ENCODE measurements at places on chromosomes 1 and 21.

DNA sequence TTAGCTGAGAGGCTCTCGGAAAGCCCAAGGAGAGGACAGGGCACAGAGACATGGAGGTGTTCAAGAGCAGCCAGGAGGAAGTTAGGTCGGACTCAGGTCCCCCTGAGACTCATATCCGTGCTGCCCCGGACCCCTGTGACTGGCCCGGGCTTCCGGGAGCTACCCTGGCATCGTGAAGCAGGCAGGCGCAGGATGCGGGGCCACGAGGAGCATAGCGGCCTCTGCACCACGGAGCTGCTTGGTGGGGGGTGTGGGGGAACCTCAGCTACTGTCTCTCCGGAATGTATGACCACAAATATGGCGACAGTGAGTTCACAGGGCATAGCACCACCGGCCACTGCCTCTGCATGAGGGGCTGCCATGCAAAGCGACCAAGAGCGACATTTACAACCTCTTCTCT is 112.2 kb upstream of the GUCA2B start:
- no peak for DNase-seq

DNA sequence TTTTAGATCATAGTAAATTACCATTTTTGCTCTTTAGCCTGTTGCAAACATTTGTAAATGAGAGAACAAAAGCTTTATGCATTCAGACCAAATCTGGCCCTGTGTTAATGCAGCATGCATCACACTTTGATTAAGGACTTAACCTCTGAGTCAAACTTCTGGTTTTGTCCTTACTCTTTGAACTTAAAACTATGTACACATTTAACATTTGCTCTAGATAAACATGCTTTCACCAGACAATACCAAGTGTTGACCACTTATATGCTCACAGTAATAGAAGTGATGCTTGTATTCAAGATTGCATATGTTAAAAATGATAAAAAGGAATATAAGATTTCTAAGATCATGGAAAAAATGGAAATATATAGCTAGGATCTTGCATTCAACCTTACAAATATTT is 1095.3 kb downstream of the ADGRL2 start:
- no peak for DNase-seq

GRCh38 chr1:9654834-9655723 is 3.5 kb downstream of the PIK3CD start:
- no peak for DNase-seq

DNA sequence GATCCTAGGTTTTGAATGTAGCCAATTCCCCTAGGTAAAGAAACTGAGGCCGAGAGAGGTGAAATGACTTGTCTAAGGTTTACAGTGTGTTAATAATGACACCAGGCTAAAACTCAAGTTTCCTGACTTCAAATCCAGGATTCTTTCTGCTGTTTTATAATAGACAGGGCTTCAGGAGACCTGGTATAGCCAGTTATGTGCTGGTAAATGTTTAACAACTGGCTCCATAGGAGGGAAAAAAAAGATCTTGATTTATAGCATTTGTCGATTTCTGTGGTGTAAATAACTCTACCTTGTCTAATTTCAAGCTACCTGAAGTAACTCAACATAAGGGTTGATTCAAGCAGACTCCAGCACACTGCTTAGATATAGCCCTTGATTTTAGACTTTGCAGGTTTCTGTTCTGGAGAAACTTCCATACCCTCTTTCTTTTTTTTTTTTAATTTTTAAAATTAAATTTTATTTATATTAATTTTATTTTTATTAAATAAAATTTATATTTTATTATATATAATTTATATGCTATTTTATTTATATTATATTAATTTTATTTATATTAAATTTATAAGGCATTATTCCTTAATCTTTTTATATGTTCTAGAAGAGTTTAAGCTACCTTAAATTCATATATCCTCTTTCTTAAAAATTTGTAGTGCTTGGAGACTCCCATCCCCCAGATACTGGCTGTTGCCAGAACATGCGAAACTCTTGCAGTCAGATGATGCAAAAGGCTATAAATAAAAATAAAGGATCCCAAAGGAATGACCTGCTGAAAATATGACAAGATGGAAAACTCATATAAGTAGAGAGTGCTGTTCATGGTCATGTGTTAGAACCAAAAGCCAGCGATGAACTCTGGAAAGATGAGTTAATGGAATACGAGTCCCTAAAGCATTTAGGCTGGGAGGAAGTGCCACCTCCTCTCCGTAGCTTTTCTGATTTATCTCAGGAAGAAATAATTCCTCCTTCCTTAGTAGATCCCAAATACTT is 35.4 kb upstream of the SRSF10 start:
- peak; percentile 15 for DNase-seq

GRCh38 chr1:225520587-225521227 is 92.9 kb upstream of the LBR start:
- DNase-seq: no peak

DNA sequence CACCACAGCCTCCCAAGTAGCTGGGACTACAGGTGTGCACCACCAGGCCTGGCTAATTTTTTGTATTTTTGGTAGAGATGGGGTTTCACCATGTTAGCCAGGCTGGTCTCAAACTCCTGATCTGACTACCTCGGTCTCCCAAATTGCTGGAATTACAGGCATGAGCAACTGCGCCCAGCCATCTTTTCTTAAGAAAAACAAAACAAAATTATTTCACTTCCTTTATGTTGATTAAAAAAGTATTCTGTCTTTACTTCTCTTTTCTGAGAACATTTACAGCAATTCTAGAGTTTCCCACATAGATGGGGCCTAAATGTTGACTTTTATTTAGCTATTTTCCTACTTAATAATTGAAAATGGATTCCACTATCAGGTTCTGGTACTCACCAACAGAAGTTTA is 17.3 kb upstream of the TMEM183A start:
- no peak for DNase-seq

DNA sequence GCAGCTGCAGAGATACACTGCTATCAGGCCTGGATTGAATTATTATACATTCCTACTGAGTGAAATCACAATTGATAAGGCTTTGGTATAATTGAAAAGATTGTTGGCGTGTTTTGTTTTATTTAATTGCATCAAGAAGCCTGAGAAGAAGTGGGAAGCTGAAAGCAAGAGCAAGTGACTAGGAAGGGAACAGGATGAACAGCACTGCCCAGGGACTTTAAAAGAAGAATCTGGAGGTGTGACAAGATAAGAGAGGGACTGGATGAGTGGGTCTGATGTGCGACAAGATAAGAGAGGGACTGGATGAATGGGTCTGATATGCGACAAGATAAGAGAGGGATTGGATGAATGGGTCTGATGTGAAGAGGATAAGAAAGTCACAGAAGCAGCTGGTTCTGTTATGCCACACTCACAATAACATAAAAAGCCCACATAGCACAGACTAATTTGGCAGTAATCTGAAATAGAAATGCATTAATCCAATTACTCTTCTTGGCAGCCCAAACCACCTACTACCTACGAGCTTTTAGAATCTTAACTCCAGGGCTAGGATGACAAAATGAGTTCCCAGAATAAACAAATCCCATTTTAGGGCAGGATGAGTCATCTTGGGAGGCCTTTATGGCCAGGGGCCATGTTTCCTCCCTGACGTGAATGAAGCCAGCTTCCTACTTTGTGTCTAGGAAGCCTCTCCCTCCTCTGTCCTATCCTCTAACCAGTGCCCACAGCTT is 129.7 kb downstream of the DUSP10 start:
- DNase-seq: peak; percentile 71

GRCh38 chr1:163147019-163147418 is 55.7 kb downstream of the RGS5 start:
- DNase-seq: no peak

DNA sequence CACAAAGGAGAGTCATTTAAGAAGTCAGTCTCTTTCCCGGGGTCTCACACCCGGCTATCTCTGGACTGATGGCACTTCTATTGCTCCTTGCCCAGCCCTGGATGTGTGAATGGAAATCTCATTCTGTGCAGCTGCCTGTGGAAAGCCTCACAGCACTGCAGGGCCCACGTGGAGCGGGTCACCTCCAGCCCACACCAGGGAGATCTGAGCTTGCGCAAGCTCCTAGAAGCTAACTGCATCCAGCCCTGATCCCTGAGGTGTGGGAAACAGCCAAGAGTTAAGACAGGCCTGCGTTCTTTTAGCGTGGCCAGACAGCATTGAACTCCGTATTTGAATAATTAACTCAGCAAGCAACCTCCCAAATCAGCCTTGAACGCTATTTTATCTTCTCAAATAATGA is 150.5 kb downstream of the LRIG2 start:
- DNase-seq: peak; percentile 54

GRCh38 chr1:205879974-205880373 is 30.0 kb upstream of the PM20D1 start:
- no peak for DNase-seq

GRCh38 chr1:57348921-57349320 is 74.9 kb downstream of the DAB1 start:
- no peak for DNase-seq

- peak; percentile 62 for DNase-seq
Measured at GRCh38 chr1:110203021-110203661, 7.0 kb upstream of the KCNC4 start.

- peak; percentile 19 for DNase-seq
Measured at GRCh38 chr1:203448521-203449061, 27.0 kb upstream of the PRELP start.

DNA sequence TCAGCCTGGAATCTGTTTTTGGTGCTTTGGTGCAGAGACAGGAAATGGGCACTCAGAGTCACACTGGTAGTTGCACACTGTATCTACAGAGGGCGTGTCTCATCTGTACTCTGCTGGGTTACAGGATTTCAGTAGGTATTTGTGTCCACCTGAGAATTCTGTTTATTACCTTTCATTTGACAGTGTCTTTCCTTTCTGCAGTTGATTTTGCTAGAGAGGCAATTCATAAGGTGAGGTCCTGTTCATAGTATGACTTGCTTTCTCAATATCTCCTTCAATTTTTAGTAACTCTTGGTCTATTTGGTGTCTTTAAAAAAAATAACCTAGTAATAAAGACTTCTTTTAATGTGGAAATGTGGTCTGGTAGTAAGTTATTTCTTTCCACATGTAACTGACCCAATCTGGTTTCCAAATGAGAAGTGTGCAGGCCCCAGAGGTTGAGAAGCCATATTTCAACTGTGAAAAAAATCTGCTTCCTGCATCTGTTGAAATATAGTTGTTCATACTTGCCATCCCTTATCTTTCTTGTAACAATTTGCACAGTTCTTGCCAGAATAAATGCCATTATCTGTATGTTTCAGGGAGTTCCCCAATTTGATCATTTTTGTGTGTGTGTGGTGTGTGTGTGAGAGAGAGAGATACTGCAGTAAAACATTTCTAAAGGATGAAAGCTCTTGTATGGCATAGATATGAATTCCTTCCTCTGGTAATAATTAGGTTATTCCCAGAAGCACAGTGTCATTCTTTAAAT is 78.4 kb upstream of the DNAJC6 start:
- DNase-seq: no peak

DNA sequence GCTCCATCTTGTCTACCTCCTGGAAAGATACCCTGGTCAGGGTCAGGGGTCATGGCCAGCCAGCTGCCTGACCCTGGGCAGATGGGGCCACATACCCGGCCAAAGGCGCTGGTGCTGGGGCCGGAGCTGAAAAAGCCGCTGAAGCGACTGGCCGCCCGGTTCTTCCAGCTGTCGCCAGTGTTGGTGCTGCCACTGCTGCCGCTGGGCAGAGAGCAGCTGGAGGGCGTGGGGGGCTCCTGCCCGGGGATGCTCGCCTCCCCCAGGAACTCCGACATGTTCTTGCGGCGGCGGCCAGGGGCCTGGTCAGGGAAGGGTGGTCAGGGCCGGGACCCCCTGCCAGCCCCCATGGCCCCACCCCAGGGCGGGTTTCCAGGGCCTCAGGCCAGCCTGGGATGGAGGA is 7.2 kb upstream of the TNFRSF25 start:
- DNase-seq: no peak

- DNase-seq: no peak
Measured at GRCh38 chr1:183310753-183311479, 107.3 kb downstream of the NMNAT2 start.

GRCh38 chr1:247204177-247204647 is 32.4 kb upstream of the ZNF124 start:
- peak; percentile 27 for DNase-seq

DNA sequence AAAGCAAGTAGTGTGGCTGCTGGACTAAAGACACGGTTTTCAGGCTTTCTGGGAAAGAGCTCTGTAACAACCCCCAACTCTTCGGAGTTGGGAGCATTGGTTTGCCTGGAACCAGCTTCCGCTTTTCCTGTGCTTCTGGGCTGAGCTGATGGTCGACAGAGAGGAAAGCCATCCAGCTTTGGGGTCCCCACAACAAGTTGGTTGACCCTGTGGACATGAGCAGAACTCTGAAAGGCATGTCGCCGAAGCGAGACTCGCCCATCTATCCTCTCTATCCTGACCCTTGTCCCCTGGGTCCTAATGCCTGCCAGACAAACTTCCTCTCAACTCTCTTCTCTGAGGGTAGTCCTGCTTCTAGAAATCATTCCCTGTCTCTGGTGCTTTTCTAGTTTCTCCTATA is 31.9 kb upstream of the FCGR2A start:
- peak; percentile 22 for DNase-seq

GRCh38 chr1:201309416-201309815 is 26.1 kb downstream of the PKP1 start:
- peak; percentile 15 for DNase-seq

DNA sequence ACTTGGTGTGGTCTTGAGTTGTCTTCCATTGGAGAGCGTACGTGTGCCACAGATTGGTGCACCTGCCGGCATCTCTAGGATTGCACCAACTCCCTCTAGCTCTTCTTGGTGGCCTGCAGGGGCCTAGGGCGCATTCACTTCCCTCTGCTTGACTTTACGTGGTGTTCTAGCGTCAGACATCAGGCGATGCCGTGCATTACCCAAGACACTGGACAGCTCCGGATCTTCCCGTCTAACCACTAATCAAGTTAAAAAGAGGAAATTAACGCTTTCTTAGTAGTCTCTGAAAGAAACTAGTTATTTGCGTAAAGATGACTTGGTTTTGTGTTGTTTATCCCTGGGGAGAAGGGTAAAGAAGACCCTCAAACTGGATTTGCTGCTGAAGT is 510 bp upstream of the IL10RB start:
- DNase-seq: peak; percentile 35

DNA sequence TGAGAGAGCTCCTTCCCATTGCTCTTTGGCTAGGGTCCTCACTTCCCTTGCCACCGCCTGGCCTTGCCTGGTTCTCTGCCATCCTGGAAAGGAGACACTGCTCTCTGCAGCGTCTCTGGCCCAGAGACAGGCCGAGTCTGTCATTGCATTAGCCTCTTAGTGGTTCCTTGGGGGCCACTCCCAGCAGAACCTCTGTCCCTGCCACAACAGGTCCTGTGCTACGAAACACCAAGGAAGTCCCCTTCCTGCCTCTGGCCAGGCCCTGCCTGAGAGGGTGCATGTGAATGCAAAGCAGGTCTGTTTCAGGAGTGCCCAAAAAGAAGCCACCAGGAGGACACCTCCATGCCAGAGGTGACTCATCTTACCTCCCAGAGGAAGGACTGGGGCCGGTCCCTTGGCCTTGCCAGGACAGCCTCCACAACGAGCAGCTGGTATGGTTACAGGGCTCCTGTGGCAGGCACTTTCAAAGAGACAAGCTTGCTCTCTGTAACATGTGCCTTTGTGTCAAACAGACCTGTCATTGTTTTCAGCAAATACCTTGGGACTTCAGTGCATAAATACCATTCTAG is 59.6 kb downstream of the VPS26C start:
- DNase-seq: peak; percentile 16

- DNase-seq: peak; percentile 83
Measured at GRCh38 chr1:159996653-159997052, 35.1 kb downstream of the PIGM start.

Measured in iris pigment epithelial cell (primary cell).